ENCODE measurements at places on chromosomes 4 and X.

GRCh38 chr4:140255927-140256326 is 101.9 kb upstream of the MAML3 start:
- DNase-seq = no peak

- DNase-seq = no peak
These were observed 38.2 kb downstream of the ETDC start for GRCh38 chrX:135347381-135348016.

GRCh38 chr4:91751961-91752360 is 551.8 kb upstream of the GRID2 start:
- no peak for DNase-seq

GRCh38 chr4:128068918-128069317 is 7.8 kb downstream of the LARP1B start:
- DNase-seq = no peak

GRCh38 chrX:77493677-77494553 is 46.7 kb downstream of the FGF16 start:
- DNase-seq = no peak

- DNase-seq = no peak
These were observed 15.5 kb downstream of the ZFYVE28 start for GRCh38 chr4:2402941-2403340.

DNA sequence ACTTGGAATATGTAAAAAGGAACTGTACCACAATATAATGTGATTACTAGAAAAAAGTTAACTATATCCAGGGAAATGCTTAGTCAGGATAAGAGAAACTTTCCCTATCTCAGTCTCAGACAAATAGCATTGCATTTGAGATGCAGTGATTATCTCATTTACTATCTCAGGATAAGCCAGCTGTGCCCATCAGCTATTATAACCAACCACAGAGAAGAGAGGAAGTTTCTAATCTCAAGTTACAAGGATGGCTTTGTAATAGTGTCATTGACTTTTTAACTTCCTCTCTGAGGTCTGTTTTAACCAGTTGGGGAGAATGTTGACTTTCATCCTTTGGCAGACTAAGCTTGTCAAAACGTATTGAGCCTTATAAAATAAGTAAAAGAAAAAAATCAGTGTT is 56.5 kb downstream of the SNX25 start:
- no peak for DNase-seq

GRCh38 chr4:26823583-26823982 is 37.1 kb upstream of the STIM2 start:
- DNase-seq = no peak

DNA sequence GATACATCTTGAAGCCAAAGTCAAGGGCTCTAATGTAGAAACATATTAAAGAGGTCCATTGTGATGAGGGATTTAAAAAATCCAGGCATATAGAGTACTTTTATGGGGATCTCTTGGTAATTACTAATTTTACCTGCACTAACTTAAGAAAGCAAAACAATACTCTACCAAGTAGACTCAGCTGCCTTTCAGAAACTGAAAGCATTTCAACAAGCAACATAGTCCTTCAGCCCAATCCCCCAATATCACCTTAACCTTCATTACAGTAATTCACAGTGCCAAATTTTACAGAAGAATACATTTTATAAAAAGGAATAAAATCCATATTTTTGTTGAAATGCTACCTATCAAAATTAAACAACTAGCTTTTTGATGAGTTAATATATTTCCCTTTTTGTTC is 422.9 kb downstream of the DTHD1 start:
- DNase-seq = no peak

- DNase-seq = no peak
These were observed 124.9 kb downstream of the PTTG2 start for GRCh38 chr4:38084877-38085711.

DNA sequence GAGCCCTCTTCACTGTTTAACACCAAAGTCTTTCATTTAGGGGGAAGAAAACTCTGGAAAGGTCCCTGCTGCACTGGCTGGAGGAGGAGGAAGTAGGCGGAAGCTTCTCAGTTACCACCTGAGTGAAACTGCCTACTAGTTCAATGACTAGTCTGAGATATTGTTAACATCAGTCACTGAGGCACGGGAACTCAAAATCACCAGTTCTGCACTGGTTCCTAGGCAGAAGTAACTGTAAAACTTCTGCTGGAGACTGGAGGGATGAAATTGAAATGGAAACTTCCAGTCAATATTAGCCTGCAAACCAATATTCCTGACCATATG is 178.3 kb downstream of the SNCA start:
- no peak for DNase-seq

DNA sequence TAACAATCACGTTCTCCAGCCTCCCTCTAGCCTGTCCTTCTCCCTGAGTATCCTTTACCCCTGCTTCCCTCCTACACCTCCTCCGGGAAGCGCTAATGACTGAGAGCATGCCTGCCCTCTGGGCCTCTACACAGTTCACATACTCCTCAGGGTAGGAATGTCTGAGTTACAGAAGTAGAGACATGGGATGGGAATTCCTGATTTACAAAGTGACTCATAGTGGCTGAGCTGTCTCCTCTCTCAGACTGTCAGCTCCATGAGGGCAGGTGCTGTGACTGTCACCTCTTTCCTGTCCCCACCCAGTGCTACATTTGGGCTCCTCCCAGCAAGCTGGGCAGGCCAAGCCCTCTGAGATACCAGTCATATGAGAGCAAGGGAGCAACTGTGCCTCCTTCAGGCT is 2.6 kb downstream of the LAS1L start:
- DNase-seq = no peak

DNA sequence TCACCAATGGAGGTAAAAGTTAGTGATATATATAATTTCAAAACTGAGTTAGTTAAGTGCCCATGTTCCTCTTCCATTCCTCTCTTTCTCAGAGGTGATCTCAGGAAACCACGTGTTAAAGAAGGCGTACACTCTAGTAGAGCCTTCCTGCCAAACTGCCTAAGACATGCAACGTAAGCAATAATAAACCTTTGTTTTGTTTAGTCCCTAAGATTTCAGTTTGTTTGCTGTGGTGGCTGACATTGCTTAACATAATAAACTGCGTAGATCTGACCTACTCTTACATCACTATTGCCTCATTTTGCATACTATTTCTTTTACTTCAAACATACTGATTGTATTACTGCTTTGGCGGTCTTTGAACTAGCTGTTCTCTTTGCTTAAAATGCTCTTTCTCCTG is 99.2 kb downstream of the JADE1 start:
- no peak for DNase-seq

GRCh38 chrX:47200385-47201150 is 6.9 kb downstream of the UBA1 start:
- DNase-seq = no peak

DNA sequence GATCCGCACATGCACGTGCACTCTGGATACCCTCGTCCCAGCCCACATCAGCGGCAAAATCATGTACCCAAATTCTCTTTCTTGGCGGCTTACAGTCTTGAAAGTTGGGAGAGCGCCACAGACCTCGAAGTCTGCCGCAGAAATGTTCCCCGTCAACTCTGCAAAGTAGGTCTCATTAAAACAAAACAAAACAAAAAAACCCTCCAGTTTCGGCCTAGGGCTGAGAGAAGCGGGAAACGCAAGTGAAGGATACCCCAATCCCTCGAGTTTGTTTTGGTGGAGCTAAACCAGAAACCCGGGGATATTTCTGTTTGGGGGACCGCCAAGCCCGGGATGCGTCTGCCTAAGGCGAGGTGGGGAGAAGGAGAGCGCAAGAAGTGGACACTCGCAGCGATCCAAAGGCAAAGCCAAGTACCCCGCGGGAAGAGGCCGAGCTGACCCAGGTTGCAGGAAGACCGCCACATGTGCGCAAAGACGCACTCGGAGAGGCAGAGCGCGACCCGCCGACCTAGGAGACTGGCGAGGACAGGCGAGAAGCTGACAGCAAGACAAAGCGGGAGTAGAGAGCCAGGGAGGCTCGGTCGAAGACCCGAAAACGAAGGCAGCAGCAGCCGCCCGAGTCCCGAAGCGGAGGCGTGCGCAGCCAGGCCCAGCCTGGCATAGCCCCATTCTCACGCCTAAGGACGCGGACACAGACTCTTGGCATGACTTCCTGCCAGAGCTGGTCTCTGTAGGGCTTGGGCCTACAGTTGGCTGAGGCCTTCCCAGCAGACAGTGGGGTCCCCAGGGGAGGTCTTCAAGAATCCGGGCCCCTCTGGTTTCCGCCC is 49.6 kb upstream of the BCOR start:
- DNase-seq = no peak

DNA sequence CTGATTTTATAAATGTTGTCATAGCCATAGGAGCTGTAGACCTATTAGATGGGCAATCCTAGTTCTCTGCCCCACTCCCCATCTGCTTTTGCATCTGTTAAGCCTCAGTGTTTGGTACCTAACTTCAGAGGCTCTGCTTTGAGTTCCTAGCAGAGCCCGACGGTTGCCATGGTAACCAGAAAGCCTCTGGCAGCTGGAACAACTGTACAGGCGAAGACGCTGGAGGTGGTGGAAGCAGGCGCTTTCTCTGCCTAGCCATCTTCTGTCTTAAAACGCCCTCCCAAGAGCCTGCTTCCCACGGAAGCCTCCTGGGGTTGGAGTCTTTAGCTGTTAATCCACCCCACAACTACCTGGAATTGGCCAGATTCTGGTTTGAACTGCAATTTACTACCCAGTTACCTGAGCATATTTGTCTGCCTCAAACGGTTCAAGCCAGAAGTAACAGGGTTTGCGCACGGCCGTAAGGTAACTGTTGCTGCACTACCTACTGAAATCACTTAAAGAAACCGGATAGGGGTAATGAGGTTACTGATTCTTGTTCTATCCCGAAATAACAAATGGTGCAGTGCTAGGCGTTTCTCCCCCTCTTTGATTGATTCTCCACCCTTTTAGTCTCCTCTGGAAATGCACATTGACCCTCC is 1.0 kb upstream of the GABRG1 start:
- DNase-seq = no peak

DNA sequence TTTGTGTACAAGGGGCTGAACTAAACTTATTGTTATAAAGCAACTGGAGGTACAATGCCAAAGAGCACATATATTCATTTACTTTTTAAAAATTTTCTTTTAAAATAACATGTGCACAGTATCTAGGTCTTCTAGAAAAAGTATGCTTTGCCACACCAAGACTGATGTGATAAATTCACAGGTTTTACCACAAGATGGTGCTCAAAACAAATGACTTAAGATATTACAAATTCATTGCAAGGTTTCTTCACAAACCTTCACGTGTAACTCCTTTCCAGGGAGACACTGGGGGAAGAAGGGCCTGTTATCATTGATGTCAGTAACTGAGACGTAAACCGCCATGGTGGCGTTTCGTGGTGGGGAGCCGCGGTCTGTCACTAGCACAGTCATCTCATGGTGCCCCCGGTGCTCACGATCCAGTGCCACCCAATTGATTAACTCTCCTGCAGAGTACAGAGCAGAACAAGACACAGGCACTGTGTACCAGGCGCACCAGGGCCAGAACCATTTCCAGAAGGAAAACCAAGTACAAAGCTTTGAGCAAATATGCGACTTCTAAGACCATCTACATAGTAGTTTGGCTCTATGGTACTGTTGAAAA is 162.2 kb downstream of the DCHS2 start:
- DNase-seq = no peak

DNA sequence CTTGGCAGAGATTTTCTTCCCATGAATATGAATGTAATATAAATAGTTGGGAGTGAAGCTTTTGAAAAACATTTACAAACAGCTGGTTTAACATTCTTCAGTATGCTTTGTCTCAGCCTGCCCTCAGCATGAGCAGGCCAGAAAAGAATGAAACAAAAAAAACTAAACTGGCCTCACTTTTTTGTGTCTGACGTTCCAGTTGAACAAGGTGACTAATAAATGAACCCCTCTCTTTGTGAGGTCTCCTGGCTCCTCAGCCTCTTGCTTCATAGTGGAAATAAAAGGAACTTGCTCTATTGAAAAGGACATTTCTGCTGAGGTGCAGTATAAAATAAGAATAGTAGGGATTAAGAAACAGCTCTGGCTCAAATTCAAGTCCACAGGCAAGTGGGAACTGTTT is 9.4 kb downstream of the CHST7 start:
- DNase-seq = no peak

GRCh38 chr4:184408021-184408683 is 66.2 kb downstream of the IRF2 start:
- DNase-seq = no peak

GRCh38 chr4:15234116-15234855 is 193.5 kb upstream of the C1QTNF7 start:
- DNase-seq = no peak

DNA sequence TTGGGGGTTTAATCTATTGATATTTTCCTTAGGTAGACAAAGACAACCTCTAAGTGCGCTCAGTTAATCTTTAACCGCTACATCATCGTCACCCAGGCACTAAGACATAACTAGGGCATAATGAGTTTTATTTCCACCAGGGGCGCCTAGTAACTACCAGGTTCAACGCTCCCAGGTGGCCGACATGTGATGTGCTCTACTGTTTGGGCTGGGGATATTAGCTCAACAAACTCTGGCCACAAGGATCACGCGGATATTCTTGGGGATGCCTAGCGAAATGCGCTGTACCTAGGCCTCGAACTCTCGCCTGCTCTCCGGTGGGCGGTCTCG is 915 bp upstream of the RAB33B start:
- DNase-seq = no peak

DNA sequence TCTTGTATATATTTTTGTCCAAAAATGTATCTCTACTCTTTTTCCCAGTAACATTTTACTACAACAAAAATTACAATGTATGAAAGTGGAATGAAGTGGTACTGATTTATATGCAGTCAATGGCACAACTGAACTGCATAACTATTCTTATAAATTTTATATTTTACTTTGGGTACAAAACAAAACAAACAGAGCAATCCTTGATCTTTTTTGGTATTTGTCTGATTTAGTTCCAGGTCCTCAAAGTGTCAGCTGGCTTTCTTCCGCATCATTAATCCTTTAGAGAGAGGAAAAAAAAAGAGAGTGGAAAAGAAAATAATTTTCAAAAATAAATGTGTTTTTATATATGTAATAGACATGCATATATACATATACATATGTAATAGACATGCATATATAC is 252.4 kb upstream of the SLIT2 start:
- DNase-seq = no peak

DNA sequence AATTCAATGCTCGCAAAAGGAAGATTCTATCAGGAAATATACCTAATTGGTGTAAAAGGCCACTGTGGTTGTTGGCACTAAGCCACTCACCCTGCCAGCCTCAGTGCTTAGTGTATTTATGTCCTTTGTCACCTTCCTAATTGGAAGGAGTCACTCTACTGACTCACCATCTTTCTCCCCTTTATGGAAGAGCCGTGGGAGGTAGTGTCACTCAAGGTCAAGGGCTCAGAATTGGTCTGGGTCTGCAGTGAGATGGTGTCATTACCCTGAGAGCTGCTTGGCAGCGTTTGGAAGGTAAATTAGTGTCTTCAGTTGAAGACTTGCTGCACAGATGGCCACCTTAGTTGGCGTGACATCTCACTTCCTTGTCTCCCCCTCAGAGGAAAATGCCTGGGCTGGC is 41.7 kb upstream of the CDKN2AIP start:
- no peak for DNase-seq

DNA sequence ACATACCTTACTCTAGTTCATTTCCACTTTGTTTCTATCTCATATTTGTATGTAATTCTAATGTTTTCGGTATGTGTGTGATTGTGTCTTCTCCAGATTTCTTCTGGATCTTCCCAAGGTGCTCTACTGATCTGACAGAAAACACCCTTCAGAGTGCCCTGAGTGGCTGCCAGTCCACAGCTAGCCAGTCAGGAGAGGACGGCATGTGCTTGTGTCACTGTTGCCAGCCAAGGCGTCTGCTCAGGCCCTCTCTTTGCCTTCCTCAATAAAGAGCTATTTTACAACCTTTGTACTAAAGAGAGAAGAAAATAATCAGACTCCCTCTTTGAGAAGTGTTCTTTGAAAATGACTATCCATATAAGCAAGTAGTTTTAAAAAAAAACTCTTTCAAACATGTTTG is 29.0 kb downstream of the CD99L2 start:
- no peak for DNase-seq

Data from stimulated activated CD8-positive, alpha-beta memory T cell treated with anti-CD3 and anti-CD28 coated beads, Interleukin-4, amount 100 ng/mL, for 4 hours (primary cell).